LHCN-M2 (cell line): ENCODE measurements at places on chromosomes 5 and 9. TPM values are rescaled to one million over a fixed set of nuclear protein-coding genes. Genes with fewer than 3 reads are reported as not detected.

GRCh38 chr9:27117489-27118135 is 8.6 kb downstream of the TEK start:
- DNase-seq = peak; percentile 62

DNA sequence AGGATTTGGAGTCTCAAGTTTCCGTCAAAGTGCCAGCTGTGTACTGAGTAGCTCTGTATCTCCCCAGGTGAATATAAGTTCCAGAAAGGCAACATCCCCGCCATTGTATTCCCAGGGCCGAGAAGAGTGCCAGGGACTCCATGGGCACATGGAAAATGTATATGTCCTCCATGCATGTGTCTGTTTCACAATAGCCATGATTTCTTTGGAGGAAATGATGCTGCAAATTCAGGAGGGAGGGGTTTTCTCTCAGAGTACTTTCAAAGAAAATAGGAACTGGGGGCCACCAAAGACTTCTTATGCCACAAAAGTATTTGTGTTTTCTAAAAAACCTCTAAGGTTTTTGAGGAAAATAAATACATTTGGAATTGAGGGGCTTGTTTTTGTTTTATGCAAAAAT is 524.6 kb downstream of the BNC2 start:
- no peak for DNase-seq

- peak; percentile 56 for DNase-seq
Observed at GRCh38 chr9:132575005-132575609, 7.3 kb upstream of the BARHL1 start.

GRCh38 chr5:38497946-38498345 is 58.5 kb downstream of the LIFR start:
- peak; percentile 39 for DNase-seq

GRCh38 chr5:171162596-171162995 is 146.5 kb upstream of the TLX3 start:
- no peak for DNase-seq

DNA sequence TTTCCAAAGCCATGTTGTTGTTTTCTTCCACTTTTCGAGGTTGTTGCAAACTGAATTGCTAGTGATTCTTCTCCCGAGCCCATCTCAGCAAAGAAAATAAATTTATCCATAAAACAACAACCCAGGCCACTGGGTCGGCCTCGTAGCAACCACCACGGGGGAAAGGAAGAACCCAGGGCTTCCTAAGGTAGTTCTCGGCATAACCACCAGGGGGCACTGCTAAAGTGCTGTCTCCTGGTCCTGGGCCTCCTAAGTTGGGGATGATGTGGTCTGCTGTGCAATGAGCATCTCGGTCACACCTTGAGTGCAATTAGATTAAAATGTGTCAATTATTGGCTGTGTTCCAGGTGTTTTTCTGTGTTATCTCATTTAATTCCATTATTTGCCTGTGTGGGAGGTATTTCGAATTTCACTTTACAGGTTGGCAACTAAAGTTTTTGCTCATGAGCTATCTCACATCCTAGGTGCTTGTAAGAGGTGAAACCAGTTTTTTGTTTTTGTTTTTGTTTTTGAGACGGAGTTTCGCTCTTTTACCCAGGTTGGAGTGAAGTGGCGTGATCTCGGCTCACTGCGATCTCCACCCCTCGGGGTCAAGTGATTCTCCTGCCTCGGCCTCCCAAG is 102.8 kb upstream of the DAP start:
- DNase-seq = peak; percentile 34

- no peak for DNase-seq
Observed at GRCh38 chr5:60829490-60830266, 14.4 kb downstream of the ELOVL7 start.

- DNase-seq = no peak
Observed at GRCh38 chr9:126119731-126120130, 206.9 kb upstream of the MVB12B start.

DNA sequence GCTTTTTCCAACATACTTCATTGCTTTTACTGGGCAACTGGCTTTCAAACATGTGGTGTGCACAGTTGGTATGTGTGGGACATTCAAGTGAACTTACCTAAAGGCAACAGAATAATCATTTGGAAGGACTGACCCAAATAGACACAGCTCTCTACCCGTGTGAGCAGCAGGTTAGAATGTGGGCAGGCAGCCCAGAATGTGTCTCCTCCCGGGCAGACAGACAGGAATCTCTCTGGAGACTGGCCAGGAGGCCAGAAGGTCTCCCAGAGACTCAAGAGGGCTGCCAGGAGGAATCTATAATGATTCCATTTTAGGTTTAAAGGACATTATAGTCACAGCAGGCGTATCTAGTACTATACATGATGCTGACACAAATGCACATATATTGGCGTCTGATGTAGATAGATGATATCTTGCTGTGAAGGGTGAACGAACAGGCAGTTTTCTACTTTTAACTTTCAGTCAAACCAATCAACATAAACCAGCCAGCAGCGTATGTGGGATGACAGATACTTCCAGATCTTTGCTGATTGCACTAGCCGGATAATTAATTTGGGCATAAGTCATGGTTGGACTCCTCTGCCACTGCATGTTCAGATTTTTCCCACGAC is 297.4 kb upstream of the ZNF608 start:
- peak; percentile 33 for DNase-seq

- DNase-seq = no peak
Observed at GRCh38 chr5:132673939-132674630, at the start of gene IL4. Gene IL4, plus strand, starts transcription at chr5:132673989. Its CDS starts 62 bp downstream, at chr5:132674051.

GRCh38 chr9:100281676-100282387 is 70.9 kb downstream of the TEX10 start:
- DNase-seq = no peak

GRCh38 chr9:123359546-123359945 is 3.5 kb downstream of the CRB2 start:
- DNase-seq = no peak

- no peak for DNase-seq
Observed at GRCh38 chr9:98375138-98375726, 119.8 kb upstream of the TBC1D2 start.

DNA sequence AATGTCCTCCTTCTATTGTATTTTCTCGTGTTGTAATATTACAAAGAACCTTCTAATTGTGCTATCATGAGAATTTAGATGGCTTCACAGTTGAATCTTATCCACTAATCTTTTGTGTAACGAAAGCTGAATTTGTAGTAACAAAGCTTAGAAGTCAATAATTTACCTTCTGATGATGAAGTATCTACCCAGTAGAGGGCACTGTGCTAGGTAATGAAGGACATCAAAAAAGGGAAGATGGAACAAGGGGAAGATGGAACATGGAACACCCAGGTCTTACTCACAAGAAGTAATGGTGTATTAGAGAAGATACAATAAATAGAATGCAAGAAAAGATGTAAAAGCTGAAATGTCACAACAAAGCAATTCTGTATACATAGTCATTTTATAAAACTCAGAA is 131.0 kb upstream of the CCNG1 start:
- DNase-seq = peak; percentile 1

The SIT1 gene
- 0.26 and 0.63 TPM in 2 replicates for total RNA-seq

The ADAMTS12 gene
- 8.2 and 11.6 TPM in 2 replicates for total RNA-seq

The OLFML2A gene
- 6.2 and 14.2 TPM in 2 replicates for total RNA-seq

The FOXI1 gene
- not detected in 2 replicates for total RNA-seq
